CD8-positive, alpha-beta memory T cell (primary cell): ENCODE measurements at places on chromosomes 3 and 15.

DNA sequence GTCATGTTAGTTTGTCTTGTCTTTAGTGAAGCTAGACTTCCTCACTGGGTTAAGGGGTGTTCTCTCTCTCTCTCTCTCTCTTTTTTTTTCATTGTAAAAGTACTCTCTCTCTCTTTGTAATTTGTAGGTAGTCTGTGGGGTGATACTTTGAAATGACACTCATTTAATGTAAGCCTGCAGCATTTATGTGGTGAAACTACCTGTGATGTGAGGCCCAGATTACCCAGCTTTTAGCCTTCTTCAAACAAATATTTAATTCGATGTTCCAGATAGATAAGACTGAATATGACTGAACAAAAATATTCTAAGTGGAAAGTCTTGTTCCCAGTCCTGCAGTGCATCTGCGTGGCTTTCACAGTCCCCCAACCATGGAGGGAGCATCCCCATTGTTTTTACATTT is 49.7 kb downstream of the SQOR start:
- H3K4me1 ChIP-seq: no peaks in the 10 kb centered on the region
- H3K36me3 ChIP-seq: peaks cover 41% of the 10 kb centered on the region
- no peak for DNase-seq
- no peak overlapping the region for H3K27ac ChIP-seq
- no peaks in the 10 kb centered on the region for H3K27me3 ChIP-seq

GRCh38 chr3:170196833-170197232 is 15.3 kb upstream of the PHC3 start:
- no peaks in the 10 kb centered on the region for H3K36me3 ChIP-seq
- H3K4me1 ChIP-seq: no peaks in the 10 kb centered on the region
- H3K27ac ChIP-seq: no peak overlapping the region
- H3K4me3 ChIP-seq: no peak overlapping the region
- DNase-seq: no peak
- H3K27me3 ChIP-seq: no peaks in the 10 kb centered on the region

- DNase-seq: no peak
- H3K36me3 ChIP-seq: no peaks in the 10 kb centered on the region
- H3K27ac ChIP-seq: no peak overlapping the region
- H3K27me3 ChIP-seq: no peaks in the 10 kb centered on the region
These were observed 34.0 kb downstream of the ZDHHC23 start for GRCh38 chr3:113981803-113982202.

DNA sequence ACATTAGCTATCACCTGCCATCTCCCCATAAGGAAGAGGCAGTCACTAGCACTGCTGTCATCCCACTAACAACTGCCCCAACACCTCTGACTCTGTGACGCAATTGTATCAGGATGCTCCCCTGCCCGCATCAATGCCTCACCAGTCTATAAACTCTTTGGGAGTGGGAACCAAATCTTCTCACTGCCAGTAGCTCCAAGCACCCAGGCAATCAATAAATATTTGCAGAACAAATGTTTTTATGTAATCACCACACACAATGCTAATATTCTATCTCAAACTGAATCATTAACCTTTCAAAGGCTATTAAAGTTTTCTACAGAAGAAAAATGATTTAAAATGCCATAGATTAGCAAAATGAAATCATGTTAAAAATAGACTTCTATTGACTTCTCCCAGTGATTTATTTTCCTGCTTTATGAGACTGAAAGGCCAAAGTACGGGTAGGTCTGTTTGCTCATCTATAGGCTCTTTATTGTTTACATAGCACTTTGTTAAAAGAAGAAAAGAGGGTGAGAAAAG is 131.3 kb downstream of the PLD1 start:
- no peak overlapping the region for H3K27ac ChIP-seq
- no peaks in the 10 kb centered on the region for H3K4me1 ChIP-seq
- H3K36me3 ChIP-seq: no peaks in the 10 kb centered on the region
- no peak overlapping the region for H3K4me3 ChIP-seq

GRCh38 chr3:187522293-187522692 is 147.9 kb downstream of the SST start:
- no peaks in the 10 kb centered on the region for H3K36me3 ChIP-seq
- H3K27ac ChIP-seq: no peak overlapping the region
- no peaks in the 10 kb centered on the region for H3K4me1 ChIP-seq
- no peaks in the 10 kb centered on the region for H3K27me3 ChIP-seq
- DNase-seq: no peak

DNA sequence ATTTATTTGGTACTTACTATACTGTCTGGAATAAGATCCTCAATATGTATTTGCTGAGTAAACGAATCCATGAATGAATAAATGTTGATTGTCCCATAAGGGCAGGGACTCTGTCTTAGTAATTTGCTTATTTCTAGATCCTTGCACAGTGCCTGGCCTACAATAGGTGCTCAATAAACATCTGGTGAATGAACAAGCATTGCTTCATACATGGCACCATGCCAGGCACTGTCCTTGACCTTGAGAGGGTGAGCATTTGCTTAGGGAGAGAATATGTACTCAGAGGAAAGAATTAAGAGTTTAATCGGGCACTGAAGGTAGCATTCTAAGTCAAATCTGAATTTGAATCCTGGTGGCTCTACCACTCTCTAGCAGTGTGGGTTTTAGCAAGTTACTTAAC is 282.1 kb downstream of the THSD4 start:
- no peak overlapping the region for H3K4me3 ChIP-seq
- no peak for DNase-seq
- no peaks in the 10 kb centered on the region for H3K27me3 ChIP-seq
- no peak overlapping the region for H3K27ac ChIP-seq
- H3K36me3 ChIP-seq: no peaks in the 10 kb centered on the region
- no peaks in the 10 kb centered on the region for H3K4me1 ChIP-seq

- H3K27me3 ChIP-seq: no peaks in the 10 kb centered on the region
- DNase-seq: no peak
- H3K36me3 ChIP-seq: no peaks in the 10 kb centered on the region
- no peak overlapping the region for H3K4me3 ChIP-seq
These were observed 93.8 kb downstream of the CMSS1 start for GRCh38 chr3:99911433-99911832.

- no peaks in the 10 kb centered on the region for H3K4me1 ChIP-seq
- H3K27ac ChIP-seq: no peak overlapping the region
- no peaks in the 10 kb centered on the region for H3K27me3 ChIP-seq
- no peaks in the 10 kb centered on the region for H3K36me3 ChIP-seq
These were observed 96.5 kb downstream of the SMAD6 start for GRCh38 chr15:66798426-66799061.

GRCh38 chr3:24493746-24494617 is 668 bp downstream of the THRB start:
- no peaks in the 10 kb centered on the region for H3K36me3 ChIP-seq
- H3K27ac ChIP-seq: peak overlapping the region; percentile 55
- H3K4me3 ChIP-seq: no peak overlapping the region
- no peak for DNase-seq

DNA sequence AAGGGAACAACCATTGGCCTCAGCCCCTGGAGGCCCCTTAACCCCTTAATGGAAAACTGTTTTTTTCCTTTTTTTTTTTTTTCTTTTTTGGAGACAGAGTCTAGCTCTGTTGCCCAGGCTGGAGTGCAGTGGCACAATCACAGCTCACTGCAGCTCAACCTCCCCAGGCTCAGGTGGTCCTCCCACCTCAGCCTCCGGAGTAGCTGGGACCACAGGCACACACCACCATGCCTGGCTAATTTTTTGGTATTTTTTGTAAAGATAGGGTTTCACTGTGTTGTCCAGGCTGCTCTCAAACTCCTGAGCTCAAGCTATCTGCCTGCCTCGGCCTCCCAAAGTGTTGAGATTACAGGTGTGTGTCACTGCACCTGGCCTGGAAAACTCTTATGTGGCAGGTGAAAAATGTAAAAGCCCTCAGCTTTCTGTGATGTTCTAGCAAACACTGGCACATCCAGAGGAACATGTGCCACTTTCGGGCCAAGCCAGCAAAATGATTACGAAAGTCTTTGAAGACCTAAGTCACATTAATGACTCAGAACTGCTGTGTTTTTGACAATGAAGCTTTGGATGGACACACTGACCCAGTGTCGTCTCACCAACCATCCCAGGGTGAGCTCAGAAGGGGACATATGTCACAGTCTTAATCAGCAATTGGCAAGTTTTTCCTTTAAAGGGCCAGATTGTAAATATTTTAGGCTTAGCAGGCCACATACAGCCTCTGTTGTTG is 189.3 kb upstream of the TPM1 start:
- H3K4me1 ChIP-seq: peaks cover 9% of the 10 kb centered on the region
- no peaks in the 10 kb centered on the region for H3K36me3 ChIP-seq
- no peak overlapping the region for H3K4me3 ChIP-seq
- DNase-seq: no peak
